Calu3 (cell line): ENCODE measurements at places on chromosomes 4 and X. TPM values are rescaled to one million over a fixed set of nuclear protein-coding genes. Genes with fewer than 3 reads are reported as not detected.

DNA sequence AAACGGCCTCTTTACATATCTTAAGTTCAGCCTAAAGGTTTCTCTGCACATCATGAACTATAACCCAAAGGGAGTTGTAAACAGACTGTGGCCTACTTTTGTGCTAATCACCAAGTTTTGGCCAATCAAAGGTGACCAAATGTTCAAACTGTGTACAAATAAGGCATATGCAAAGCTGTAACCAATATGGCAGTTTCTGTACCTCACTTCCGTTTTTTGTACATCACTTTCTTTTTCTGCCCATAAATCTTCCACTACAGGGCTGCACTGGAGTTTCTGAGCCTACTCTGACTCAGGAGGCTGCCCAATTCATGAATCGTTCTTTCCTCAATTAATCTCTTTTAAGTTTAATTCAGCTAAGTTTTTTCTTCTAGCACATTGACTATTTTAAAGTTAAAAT, 318.7 kb downstream of the SLC7A11 start:
- DNase-seq = no peak

The EGF gene
- total RNA-seq = 1.4 and 1.6 TPM in 2 replicates

- DNase-seq = no peak
These were observed 12.4 kb downstream of the DYNLT3 start for GRCh38 chrX:37834937-37835336.

GRCh38 chr4:58136604-58137003, 1026.4 kb upstream of the IGFBP7 start:
- DNase-seq = no peak

The C4orf50 gene
- total RNA-seq = not detected in 2 replicates

DNA sequence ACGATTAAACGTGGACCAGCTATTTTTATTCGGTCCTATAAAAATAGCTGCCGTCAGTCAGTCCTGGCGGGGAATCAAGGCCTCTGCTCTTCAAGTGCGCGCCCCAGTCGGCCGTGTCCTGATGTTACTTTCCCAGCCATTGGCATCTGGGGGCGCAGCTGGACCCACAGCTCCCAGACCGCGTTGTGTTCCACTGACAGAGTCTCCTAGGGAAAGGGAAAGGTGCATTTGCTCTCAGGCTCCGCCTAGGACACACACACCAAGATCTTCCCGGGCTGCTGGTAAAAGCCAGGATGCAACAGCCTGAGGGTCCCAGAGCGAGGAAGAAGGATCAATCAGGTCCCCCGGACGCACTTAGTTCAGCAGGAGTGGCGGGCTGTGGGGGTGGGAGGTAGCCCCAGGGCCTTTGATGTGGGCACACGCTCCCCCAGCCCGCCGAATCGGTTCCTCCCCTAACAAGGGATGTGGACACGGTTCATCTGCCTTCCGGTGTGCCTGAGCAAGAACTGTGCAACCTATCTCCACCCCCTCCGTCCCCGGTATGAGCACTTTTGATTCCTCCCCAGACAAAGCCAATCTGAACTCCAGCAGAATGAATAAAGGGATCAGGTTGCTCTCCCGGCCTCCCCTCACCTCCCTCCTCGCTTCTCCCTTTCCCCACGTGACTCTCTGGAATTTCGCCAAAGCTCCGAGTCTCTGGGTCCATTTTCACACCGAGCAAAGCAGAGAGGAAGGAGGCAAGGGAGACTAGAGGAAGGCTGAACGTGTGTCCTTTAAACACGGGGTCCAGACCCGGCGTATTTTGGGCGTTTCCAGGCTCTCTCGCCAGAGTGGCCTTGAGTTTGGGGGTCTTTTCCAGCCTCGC, 626 bp upstream of the FRAS1 start:
- peak; percentile 74 for DNase-seq

The NAA11 gene
- not detected in 2 replicates for total RNA-seq

- DNase-seq = no peak
These were observed 53.9 kb upstream of the C4orf50 start for GRCh38 chr4:6071959-6072720.

DNA sequence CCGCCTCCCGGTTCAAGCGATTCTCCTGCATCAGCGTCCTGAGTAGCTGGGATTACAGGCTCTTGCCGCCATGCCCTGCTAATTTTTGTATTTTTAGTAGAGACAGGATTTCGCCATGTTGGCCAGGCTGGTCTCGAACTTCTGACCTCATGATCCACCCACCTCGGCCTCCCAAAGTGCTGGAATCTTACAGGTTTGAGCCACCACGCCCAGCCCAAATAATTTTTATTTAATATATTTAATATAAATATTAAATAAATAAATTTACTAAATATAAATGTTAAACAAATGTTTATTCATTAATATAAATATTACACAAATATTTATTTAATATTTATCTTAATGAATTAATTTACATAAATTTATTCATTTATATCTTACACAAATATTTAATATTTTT, 120.2 kb downstream of the SHOX start:
- no peak for DNase-seq

GRCh38 chrX:84475101-84475500, 27.2 kb downstream of the HDX start:
- DNase-seq = no peak

The IQCM gene
- total RNA-seq = not detected in 2 replicates

The FBXL5 gene
- 26.4 and 27.0 TPM in 2 replicates for total RNA-seq

The ARMCX6 gene
- 30.4 and 35.0 TPM in 2 replicates for total RNA-seq

GRCh38 chr4:16626945-16627344, 271.5 kb downstream of the LDB2 start:
- DNase-seq = no peak

DNA sequence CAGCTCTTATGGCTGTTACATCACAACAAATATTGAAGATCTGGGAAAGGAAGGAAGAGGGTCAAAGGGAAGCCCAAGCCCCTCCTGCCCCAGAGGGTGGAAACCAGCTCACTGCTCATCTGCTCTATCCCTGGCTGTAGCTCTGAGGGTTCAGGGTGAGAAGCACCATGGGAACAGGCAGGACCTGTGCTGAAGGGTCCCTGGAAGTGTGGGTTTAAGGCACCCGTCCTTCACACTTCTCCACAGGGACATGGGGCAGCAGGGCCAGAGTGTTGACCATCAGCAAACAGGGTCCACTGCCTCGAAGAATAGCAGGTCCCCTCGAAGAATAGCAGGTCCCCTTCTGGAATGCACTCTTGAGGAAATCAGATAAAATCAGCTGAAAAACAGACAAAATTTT, 4.4 kb downstream of the RTL5 start:
- DNase-seq = no peak

DNA sequence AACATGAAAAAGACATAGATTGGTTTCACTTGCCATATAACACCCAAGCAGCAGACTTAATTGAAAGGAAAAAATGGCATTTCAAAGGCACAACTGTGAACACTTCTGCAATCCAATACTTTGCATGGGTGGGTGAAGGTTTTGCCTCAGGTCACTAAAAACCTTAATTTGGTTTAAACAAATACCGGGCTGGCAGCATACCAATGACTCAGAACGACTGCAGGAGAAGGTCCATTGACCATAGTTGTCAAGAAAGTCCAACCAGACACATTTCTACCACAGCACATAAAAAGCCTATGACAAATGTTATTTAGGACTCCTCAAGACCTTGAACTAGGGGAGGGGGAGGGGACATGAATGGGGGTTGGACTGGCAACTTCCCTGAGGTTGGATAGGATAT, 183.6 kb upstream of the TRPC5 start:
- DNase-seq = no peak

DNA sequence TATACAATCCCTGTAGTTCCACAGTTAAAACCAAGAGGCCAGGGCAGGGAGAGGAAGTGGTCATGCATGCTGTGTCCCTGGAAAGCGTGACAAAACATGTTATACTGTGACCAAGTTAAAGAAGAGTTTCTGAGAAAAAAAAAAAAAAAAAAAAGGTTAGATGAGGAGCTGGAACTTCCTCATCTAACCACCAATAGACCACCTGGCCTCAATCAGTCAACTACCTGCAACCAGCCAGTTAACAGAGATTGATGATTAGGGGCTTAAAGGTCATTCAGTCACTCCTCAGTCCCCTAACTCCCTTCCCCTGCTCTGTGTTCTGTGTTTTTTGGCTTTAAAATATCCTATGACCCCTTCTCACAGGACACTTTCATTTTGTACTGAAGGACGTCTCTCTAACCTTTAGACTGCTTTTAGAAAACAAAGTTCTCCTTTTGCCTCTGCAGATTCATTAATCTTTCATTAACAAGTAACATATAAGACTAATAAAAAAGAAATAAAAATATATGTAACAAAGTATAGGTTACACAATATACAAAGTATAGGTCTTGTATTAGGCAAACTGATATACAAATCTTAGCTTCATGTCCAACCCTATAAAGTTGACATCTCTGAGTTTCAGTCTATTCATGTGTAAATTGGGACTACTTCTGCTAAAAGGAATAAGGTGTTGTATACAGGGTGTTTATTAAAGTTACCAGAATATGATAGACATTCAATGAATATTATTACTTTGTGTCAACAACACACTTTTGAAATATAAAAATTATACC, 179.1 kb upstream of the NDST4 start:
- DNase-seq = no peak

The SLC9B2 gene
- 2.7 and 5.0 TPM in 2 replicates for total RNA-seq

GRCh38 chrX:38646129-38646528, 84.8 kb downstream of the TSPAN7 start:
- DNase-seq = no peak

The STBD1 gene
- total RNA-seq = 3.2 and 5.0 TPM in 2 replicates

- no peak for DNase-seq
These were observed 32.4 kb downstream of the PRMT9 start for GRCh38 chr4:147651563-147651962.

The EDA2R gene
- not detected in 2 replicates for total RNA-seq

DNA sequence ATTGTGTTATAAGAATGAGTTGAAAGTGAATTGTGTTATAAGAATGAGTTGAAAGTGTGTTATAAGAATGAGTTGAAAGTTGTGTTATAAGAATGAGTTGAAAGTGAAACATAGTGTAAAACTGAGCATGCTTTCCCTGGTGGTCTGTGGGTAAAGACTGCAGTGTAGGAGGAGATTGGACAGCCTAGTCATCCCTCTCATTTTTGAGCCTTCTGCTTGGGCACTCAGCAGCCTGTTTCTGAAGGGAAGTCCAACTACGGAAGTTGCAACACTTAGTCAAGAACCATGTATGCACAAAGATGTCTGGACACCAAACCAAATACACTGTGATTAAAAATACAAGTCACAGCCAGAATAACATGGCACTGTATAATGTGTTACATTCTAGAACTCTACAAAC, 72.6 kb downstream of the ANK2 start:
- no peak for DNase-seq

- no peak for DNase-seq
These were observed 13.3 kb downstream of the PARM1 start for GRCh38 chr4:74946196-74946595.

DNA sequence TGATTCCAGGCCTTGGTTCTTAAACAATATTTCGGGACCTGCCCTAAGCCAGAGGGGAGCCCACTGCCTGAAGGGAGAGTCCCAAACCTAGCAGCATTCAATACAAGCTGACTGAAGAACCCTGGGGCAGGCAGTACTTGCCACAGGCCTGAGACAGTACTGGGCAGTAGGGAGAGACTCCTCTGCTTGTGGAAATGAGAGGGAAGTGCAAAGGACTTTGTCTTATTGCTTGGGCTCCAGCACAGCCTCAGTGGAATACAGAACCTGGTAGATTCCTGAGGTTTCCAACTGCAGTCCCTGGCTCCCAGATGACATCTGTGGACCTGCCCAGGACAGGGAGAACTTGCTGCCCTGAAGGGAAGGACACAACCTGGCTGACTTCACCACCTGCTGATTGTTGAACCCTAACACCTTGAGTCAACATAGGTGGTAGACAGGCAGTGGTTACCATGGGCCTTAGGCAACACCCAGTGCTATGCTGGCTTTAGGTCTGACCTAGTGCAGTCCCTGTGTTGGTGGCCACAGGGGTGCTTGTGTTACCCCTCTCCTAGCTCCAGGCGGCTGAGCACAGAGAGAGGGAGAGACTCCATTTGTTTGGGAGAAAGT, 20.3 kb upstream of the ABCG2 start:
- no peak for DNase-seq

GRCh38 chrX:16444353-16444752, 205.6 kb upstream of the S100G start:
- DNase-seq = no peak

- DNase-seq = no peak
These were observed 32.0 kb upstream of the MTMR8 start for GRCh38 chrX:64427281-64427680.

The ADH1B gene
- 0.10 TPM in 1 of 2 replicates, not detected in the other for total RNA-seq

GRCh38 chr4:117293784-117294183, 208.4 kb upstream of the TRAM1L1 start:
- DNase-seq = no peak

GRCh38 chr4:138392751-138393308, 150.7 kb upstream of the SLC7A11 start:
- no peak for DNase-seq

The ZNF280C gene
- 7.9 and 8.8 TPM in 2 replicates for total RNA-seq

DNA sequence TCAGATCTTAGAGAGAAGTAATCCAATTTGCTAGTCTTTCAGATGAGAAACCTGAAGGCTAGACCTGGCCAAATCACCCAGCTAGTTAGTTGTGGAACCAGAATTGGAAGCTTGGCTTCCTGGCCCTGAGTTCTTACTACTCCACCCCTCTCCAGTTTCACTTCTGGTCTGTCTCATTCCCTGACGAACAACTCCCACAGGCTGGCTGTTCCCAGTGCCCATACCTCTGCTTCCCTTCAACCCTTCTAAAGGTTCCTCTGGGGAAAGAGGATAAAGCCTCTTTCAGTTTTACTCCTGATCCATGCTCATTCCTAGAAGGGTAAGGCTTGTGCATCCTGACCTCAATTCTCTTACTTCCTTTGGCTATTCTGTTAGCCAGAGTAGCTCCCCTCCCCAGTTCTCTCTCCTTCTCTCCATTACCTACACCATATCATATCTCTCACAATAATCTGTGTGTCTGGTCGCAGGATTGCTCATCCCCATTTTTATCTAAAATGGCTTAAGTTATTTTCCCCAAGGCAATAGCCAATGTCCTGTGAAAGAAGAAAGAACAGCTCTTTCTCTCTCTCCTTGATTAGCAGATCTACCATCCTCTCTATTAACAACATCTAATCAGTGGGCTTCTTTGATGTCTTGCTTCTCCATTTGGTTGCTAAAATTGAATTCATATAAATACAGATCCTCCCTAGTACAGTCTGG, 155.0 kb upstream of the MAOA start:
- no peak for DNase-seq

The FGD1 gene
- total RNA-seq = 0.59 and 0.97 TPM in 2 replicates
